EL (cell line): ENCODE measurements at places on chromosomes 2 and 18.

GRCh38 chr18:25595274-25596060 is 243.5 kb upstream of the ZNF521 start:
- DNase-seq: no peak

- no peak for DNase-seq
Measured at GRCh38 chr2:126783341-126783740, 115.3 kb upstream of the TEX51 start.

DNA sequence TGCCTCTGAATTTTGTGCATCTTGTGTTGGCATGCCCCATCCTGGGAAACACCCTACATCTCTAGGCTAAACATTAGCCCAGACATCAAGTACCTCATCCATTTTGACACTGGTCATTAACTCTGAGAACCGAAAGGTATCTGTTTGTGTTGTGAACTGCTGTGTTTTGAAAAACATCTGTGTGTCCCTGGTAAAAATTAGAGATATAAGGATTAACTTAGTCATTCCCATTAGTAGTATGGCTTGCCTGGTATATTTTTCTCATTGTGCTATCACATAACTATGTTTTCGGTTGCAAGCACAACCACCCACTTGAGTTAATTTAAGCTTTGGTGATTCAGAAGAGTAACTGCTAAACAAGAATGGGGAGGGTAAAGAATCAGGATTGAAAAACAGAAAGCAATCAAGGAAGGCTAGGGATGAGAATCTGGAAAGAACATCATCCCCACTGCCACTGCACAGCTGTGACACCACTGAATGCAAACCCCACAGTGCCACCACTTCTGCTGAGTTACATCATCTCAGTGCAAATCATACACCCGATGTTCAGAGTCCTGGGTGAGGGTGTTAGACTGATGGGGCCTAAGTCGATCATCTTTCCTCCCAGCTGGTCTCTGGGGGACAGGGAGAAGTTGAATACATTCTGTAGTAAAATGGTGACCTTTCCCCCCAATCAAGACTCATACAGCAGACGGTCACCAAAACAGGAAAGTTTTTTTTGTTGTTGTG is 234.0 kb downstream of the EPHA4 start:
- no peak for DNase-seq

DNA sequence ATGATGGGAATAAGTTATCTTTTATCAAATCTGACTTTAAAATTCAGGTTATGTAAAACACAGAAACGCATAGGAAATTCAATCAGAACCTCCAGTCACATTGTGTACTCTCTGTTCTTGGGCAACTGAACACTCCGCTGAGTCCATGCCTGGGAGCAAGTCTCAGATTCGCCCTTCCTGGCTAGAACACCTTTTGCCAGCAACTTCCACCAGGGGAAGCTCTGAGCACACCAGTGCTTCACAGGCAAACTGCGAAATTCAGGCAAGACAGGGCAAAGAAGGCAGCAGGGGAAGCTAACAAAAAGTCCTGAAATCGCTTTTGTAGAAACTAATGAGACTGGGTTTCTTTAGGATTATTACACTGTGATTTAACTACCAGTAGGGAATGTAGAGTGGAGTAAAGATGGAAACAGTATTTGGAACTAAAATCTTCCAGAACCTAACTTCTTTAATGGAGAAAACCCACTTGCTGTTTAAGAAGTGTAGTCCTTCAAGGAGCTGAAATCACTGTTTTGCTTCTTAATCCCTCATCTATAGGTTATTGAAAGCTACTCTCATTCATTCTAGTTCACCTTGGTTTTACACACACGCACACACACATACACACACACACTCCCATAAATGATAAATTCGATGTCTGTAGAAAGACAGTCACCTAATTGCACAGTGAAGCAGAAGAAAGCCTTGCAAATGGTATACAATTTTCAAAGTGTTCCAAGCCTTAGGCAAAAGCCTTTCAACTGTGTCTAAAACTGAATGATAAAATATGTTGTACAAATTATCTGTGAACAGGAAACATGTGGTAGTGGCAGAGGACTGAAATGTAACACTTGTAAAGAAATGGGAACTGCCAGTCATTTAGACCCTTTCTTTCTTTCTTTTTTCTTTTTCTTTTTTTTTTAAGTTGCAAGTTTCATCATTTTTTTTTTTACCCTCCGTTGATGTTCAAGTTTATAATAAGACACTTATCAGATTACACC is 214.5 kb downstream of the TMEM182 start:
- DNase-seq: no peak

DNA sequence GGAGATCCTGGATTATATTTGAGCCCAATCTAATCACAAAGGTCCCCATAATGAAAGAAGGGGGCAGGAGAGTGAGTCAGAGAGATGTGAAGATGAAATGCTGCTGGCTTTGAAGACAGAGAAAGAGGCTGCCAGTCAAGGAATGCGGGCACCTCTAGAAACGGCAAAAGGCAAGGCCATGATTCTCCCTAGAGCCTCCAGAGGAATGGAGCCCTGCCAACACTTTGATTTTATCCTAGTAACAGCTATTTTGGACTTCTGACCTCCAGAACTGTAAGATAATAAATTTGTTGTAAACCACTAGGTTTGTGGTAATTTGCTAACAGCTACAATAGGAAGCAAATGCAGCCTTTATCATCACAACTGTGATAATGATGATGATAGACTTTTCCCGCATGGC is 32.9 kb downstream of the LBH start:
- no peak for DNase-seq
